ENCODE measurements at places on chromosomes 4 and X.

- no peak for DNase-seq
Observed at GRCh38 chr4:184421533-184422155, 52.7 kb downstream of the IRF2 start.

- DNase-seq, result no peak
Observed at GRCh38 chr4:41061482-41062185, 152.7 kb downstream of the APBB2 start.

DNA sequence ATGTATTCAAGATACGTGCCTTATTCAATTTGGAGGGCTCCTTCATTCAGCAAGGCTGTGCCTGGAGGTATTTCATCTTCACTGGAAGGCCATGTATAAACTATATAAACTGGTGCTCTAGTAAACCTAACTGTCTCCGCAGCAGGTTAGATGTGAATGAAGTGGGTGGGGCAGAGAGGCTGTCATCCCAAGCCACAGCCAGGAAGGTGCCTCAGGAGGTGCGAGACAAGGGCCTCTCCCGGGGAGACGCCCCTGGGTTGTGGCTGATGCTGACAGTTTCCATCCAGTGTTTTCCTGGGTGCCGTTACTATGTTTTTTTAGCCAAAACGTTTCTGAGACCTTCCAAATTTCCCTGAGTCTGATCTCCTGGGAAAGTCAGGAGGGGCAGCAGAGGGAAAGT lies 221.5 kb upstream of the RPL34 start:
- DNase-seq, result no peak

DNA sequence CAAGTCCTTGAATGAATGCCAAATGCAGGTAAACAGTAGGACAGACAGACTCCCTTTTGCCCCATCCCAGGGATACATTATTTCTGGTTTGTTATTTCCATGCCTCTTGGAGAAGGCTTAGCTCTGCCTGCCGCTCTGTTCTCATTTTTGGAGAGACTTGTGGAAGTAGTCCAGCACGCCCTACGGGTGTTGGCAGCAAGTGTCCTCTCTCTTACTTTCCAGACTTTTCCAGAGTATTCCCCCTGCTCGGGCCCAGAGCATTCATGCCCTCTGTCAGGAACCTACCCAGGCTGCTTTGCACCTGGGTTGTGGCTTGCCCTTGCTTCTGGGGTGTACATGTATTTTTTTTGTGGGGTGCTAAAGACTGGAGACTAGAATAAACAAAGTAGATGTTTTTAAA lies 15.3 kb downstream of the SLC34A2 start:
- DNase-seq, result no peak

DNA sequence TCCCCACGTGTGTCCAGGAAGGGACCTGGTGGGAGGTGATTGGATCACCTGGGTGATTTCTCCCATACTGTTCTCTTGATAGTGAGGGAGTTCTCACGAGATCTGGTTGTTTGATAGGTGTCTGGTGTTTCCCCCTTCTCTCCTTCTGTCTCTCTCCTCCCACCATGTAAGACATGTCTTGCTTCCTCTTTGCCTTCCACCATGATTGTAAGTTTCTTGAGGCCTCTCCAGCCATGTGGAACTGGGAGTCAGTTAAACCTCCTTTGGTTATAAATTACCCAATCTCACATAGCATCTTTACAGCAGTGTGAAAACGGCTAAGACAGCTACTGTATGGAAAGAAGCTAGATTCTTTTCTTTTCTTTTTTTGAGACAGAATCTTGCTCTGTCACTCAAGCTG lies 21.6 kb upstream of the FGG start:
- DNase-seq, result no peak

- no peak for DNase-seq
Observed at GRCh38 chr4:75101906-75102786, 169.2 kb downstream of the PARM1 start.

- DNase-seq, result no peak
Observed at GRCh38 chrX:42818151-42818921, 40.4 kb upstream of the PPP1R2C start.

DNA sequence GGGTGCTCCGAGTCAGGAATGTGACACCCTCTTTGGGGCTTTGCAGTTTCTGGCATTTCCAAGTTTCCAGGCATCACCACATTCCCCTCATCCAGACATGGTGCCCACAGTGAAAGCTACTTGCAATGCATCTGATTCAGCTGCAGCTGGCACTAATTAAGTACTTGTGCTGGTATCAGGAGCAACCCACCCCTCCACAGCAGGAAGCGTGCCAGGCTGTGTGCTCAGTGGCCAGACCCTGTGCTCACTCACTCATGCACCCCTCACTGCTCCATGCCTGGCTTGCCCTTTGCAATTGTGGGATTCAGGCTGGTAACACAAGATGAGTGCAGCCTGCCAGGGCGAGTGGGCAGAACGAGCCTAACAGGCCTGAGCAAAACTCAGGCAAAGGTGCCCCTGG lies 271.2 kb downstream of the EPHA5 start:
- no peak for DNase-seq

DNA sequence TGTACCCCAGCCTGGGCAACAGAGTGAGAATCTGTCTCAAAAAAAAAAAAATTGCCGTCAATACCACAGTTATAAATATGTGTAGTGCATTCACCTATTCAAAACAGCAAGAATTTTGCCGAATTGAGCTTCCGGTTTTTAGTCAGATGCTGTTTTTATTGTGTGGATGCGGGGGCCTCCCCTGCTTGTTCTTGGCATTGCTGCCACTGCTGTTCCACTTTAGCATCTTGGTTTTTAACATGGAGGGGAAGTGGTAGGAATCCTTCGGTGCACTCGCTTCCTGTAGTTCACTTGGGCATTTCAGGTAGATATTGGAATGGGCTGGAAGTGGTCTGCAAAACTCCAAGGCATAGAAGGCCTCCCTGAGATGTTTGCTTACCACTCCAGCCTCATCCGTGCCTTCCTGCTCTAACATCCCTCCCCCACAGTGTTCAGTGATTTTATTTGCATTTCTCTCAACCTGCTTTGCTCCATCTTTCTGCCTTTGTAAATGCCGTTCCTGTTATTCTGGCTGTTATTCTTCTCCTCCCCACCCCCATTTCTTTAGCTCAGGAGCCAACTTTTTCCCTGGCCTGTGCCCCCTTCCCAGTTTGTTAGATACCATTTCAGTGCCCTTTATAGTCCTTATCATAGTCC lies 25.5 kb downstream of the MOB1B start:
- no peak for DNase-seq

DNA sequence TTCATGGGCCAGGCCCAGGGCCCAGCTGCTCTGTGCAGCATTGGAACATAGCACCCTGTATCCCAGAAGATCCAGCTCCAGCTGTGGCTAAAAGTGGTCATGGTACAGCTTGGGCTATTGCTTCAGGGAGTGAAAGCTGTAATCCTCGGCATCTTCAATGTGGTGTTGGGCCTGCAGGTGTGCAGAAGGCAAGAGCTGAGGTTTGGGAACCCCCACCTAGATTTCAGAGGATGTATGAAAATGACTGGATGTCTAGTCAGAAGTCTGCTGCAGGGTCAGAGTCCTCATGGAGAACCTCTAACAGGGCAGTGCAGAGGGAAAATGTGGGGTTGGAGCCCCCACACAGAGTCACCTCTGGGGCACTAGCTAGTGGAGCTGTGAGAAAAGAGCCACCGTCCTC lies 341.7 kb downstream of the PPP3CA start:
- DNase-seq, result no peak

- peak; percentile 7 for DNase-seq
Observed at GRCh38 chr4:110049951-110050925, 137.6 kb downstream of the EGF start.

DNA sequence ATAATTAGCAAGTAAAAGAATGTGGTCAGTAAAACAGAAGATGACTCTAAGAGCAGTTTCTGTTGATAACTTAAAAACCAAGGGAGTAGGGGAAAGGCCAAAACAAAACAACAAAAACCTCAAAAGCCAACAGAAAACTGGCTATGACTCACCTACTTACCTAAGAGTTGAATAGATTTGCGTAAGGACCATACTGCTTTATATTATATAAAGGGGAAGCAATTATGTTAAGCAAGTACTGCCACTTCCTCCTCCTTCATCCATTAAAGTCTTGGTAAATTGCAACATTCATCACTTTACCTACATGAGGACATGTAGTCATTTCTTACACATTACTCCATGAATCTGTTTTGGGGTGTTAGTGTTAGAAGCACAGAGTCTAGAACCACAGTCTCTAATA lies 85.9 kb upstream of the FAM47A start:
- no peak for DNase-seq

- no peak for DNase-seq
Observed at GRCh38 chr4:32374206-32374605, 1654.0 kb downstream of the PCDH7 start.

DNA sequence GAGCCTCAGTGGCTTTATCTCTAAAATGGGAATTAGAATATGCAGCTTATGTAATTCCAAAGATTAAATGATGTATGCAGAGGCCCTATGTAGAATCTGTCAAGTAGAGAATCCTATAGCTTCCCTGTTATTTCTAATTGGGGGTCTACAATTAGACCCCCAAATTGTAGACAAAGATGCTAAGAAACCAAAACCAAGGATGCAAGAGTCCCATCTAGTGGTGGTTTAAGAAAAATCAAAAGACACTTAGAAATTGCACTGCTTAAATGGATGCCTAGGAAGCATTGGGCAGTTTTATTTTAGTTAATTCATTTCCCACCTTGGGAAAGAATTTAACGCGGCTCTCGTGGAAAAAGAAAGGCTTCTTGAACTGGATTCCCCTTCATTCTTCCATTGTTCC lies 115.2 kb downstream of the GABRA2 start:
- DNase-seq, result no peak

GRCh38 chr4:105025263-105026017 lies 121.2 kb upstream of the TET2 start:
- no peak for DNase-seq

DNA sequence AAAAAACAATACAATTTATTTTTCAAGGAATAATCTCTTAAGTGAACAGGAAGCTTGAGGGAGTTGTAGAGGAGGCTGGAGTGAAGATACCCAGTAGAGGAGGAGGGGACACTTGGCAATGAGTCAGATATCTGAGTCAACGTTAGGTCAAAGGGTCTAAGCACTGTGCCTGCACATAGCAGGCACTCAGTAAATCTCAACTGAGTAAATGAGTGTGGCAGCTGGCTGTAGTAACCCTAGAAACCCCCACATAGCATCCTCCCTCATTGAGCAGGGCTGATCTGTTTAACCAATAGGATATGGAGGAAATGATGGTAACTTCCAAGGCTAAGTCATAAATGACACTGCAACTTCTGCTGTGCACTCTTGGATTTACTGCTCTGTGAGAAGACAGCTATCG lies 186.0 kb upstream of the FAM241A start:
- no peak for DNase-seq

- DNase-seq, result no peak
Observed at GRCh38 chr4:143406523-143406922, 69.8 kb downstream of the GAB1 start.

- DNase-seq, result no peak
Observed at GRCh38 chr4:111963158-111963700, 182.0 kb upstream of the FAM241A start.

DNA sequence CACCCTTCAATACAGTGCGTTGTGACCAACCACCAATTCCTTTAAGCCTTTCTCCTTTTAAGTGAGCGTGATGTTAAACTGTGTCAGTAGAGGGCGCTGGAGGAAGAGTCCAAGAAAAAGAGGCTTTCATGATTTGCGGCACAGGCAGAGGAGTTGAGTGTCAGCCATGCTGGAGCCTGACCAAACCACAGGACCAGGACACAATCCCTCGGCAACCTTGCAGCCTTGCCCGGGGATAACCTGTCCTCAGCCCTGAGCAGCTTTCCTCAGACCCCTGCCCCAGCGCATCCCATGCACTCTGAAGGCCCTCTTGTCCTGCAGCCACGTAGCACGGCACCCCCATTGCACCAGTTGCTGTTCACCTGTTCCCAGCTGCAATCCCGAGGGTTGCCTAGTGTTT lies 53.5 kb upstream of the SMIM31 start:
- DNase-seq, result no peak

DNA sequence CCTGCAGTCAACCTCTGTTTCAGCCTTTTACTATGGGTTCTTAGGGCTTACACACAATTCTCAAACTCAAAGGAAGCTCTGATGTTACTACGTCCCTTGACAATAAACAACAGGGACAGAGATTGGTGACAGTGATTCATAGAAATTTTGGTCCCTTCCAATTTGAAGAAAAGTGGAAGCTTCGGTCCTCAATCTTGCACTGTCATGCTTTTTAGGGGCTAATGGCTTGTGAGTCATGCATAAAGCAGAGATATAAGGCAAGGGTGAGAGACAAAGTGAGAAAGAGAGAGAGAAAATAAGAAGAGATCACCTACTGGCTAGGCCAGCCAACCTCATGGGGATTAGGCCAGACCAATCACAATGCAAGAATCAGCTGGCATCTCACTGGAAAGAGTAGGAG lies 63.2 kb upstream of the STARD8 start:
- DNase-seq, result no peak

GRCh38 chr4:89196056-89196674 lies 84.8 kb downstream of the TIGD2 start:
- no peak for DNase-seq

- DNase-seq, result no peak
Observed at GRCh38 chrX:129568349-129568748, 28.3 kb downstream of the OCRL start.

- no peak for DNase-seq
Observed at GRCh38 chrX:9635803-9636202, 129.8 kb downstream of the GPR143 start.

GRCh38 chrX:11269006-11269405 lies 24.2 kb upstream of the AMELX start:
- DNase-seq, result no peak

- DNase-seq, result no peak
Observed at GRCh38 chrX:107477406-107477805, 28.0 kb downstream of the FRMPD3 start.

- no peak for DNase-seq
Observed at GRCh38 chr4:56641494-56642051, 39.5 kb downstream of the HOPX start.

DNA sequence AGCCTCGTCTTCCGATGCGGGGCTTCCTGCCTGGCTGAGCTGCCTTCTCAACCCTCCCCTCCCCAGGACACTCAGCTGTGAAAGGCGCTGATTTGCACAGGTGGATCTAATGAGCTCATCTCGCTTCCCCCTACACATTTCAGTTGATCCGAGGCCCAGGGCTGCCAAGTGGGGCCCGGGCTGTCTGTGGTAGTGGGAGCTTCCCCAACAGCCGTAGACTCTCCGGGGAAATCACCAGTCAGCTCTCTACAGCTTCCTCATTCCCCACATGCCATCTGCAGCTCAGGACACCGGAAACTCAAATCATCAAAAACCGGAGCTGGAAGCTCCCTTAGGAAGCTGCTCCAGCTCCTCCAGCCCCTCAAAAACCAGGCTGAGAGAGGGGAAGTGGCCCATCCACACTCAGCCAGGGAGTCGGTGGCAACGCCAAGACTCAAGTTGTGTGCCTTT lies 56.2 kb downstream of the SMIM20 start:
- no peak for DNase-seq

GRCh38 chr4:109875106-109875505 lies 27.2 kb downstream of the LRIT3 start:
- DNase-seq, result no peak

- no peak for DNase-seq
Observed at GRCh38 chr4:1177274-1178141, 5.1 kb upstream of the SPON2 start.
